MG63 (cell line): ENCODE measurements at places on chromosomes 1 and 21. TPM values are rescaled to one million over a fixed set of nuclear protein-coding genes. Genes with fewer than 3 reads are reported as not detected.

Gene RGS4
- 6.4 and 10.4 TPM in 2 replicates for total RNA-seq

Gene RIPK4
- total RNA-seq = 0.76 and 2.2 TPM in 2 replicates

Gene TFF2
- not detected in 2 replicates for total RNA-seq

Gene C8A
- total RNA-seq = not detected in 2 replicates

Gene OR14K1
- total RNA-seq = not detected in 2 replicates

Gene UTS2
- not detected in 2 replicates for total RNA-seq

Gene FBLIM1
- 17.5 and 23.1 TPM in 2 replicates for total RNA-seq
